ENCODE measurements at places on chromosomes 12 and 14. TPM values are rescaled to one million over a fixed set of nuclear protein-coding genes. Genes with fewer than 3 reads are reported as not detected.
A peak's percentile ranks its signal among the peaks of the same experiment; 100 is the strongest.

GRCh38 chr14:103155010-103155409 is 31.7 kb downstream of the TNFAIP2 start:
- no peak for DNase-seq

Gene PSMA3
- polyA plus RNA-seq, result 297 TPM

DNA sequence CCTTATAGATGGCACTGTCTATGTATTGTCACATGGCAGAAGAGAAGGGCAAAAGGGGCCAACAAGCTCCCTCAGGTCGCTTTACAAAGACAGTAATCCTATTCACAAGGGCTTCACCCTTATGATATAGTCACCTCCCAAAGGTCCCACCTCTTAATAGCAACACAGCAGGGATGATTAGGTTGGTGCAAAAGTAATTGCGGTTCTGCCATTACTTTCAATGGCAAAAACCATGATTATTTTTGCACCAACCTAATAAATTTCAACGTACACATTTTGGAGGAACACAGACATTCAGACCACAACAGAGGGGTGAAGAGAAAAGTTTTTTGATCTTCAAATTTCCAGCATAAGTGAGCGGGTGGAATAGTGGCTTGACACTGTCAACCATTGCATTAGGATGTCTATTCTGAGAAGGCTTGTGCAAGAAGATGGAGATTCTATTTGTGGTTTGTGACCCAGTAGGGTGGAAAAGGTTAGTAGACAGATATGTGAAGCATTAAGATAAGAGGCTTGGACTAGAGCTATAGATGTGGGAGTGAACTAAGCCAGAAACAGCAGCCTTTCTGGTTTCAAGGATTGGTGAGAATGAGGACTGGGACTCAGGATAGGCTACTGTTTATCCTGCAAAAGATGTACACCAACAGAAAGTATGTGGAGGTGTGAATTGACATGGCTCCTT is 75.5 kb upstream of the CPSF6 start:
- no peak for DNase-seq

Gene EXOC3L4
- not detected for polyA plus RNA-seq

DNA sequence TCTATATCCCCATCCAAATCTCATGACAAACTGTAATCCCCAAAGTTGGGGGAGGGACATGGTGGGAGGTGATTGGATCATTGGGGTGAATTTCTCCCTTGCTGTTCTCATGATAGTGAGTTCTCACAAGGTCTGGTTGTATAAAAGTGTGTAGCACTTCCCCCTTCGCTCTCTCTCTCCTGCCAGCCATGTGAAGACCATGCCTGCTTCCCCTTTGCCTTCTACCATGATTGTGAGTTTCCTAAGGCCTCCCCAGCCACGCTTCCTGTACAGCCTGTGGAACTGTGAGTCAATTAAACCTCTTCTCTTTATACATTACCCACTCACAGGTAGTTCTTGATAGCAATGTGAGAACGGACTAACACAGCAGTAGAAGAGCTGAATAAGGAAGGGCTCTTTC is 62.6 kb upstream of the VASH1 start:
- no peak for DNase-seq

GRCh38 chr12:33876618-33877017 is 145.7 kb upstream of the ALG10 start:
- DNase-seq, result no peak

DNA sequence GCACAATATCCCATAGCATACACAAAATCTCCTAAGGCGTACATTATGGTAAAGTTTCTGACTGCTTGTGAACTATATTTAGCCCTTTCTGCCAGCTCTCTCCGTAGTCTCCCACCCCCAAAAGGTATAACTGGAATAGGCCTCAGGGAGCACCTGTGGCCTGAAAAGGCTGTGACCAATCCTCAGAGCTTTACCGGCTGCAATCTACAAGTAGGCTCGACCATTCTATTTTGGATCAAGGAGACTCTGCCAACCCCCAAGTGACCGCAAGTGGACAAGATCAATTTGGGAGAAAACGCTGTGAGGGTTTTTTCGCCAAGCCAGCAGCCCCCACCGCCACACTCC is 1.2 kb downstream of the PPTC7 start:
- DNase-seq, result no peak

Gene PAWR
- 16.2 TPM for polyA plus RNA-seq

Gene GNB3
- 12.0 TPM for polyA plus RNA-seq

Gene BEGAIN
- polyA plus RNA-seq, result not detected

Gene ESPL1
- polyA plus RNA-seq, result 18.8 TPM

Gene ZDHHC22
- polyA plus RNA-seq, result 0.08 TPM

DNA sequence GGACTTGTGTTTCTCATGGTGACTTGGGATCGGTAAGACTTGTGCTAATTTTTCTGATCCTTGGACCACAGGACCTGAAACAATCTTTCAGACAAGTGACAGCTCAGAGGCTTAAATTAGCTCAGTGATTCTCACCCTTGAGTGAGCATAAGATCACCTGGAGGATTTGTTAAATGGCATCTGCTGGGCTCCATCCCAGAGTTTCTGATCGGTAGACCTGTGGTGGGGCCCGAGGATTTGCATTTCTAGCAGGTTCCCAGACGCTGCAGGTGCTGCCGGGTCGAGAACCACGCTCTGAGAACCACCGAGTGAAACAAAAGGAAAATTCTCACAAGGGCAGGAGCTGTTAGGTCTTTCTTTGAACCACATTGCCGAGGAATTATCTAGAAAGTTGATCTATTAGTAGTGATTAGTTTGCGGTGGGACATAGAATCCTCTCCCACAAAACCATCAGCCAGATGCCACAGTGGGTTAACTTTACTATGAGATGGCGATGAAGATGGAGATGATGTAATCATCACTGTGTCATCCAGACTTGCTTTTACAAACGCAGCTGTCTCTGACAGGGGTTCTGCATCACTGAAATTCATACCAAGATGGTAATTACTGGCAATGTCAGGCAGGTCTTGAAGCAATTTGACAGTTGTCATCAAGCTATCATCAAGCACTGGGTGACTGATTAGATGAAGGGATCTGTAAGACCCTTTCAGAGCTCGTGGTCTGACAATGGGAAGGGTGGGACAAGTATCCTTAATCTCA is 184.0 kb downstream of the AACS start:
- no peak for DNase-seq

DNA sequence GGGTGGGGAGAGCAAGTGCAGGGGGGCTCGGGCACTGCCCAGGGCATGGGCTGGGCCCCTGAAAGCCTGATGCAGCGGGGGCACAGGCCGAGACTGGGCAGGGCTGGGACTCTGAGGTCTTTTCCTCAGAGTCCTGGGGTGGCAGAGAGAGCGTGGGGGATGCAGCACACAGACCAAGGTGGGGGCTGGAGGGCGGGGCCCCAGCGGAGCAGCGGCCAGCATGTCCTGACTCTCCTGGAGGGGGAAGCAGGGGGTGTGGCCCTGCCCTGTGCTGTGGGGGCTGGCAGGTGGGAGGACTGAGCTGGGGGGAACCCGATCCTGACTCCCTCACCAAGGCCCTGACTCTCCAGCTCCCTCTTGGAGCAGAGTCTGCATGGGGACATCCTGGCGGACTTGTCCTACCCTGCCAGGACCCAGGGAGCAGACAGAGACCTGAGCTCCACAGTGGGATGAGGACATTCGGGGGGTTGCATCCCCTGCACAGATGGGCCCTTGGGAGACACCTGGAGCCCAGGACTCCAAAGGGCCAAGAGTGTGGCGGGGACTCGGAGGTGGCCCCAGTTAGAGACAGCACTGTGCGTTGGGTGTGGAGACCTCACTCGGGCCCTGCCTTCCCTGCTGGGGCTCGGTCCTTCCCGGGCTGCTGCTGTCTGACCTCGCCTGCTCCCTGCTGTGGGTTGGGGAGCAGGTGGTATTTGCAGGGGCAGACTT is 326.1 kb downstream of the TMEM121 start:
- DNase-seq, result no peak

GRCh38 chr14:99189201-99189801 is 82.7 kb downstream of the BCL11B start:
- no peak for DNase-seq

DNA sequence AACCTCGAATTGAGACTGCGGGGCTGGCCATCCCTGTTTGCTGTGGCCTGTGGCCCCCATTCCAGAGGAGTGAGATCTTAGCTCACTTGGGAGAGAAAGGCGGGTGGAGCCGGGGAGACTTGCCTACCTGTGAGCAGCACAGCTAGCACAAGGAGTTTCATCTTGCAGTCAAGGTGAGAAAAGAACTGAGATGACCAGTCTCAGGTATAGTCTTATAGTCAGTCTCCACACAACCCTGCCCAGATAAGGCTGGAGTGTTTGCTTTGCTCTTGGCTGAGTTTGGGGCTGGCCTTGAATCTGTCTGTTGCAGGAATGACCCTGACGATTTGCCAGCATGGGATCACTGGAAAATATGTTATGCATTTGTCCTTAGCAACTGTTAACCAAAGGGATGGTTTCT is at the start of gene PLA2G1B:
PLA2G1B (minus strand) TSS at position 187 of the 400 bp plus-strand sequence; CDS start at position 161, 26 bp downstream.
- DNase-seq, result no peak

DNA sequence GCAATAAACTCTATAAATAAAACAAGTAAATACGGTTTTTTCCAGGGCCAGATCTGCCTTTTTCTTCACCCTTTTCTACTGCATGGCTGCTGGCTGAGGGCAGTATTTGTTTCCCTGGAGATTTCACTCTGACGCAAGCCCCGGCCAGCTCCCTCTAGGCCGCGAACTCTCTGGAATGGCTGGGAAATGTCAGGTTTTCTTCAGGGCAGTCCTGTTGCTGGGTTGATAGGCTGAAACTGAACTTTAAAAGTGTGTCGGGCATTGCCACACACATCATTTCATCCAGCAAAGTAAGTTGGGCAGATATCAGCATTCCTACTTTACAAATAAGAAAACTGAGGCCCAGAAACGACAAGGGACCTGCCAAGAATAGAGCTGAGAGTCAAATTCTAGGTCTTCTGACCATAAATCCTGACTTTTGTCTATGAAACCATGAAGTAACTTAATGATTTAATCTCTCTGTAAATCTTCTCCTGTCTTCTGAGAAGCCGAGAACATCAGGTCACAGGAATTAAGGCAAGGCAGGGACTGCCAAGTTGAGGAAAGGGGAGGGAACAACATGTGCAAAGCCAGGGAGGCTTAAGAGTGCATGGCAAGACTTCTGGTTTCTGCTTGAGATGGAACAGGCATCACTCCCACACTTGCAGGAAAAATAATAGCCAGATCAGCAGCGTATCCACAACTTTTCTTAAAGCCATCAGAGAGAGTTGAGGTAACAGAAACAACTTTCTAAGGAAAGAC is 205.0 kb upstream of the CCDC196 start:
- no peak for DNase-seq

- no peak for DNase-seq
Observed at GRCh38 chr12:12449533-12450025, 92.7 kb downstream of the BORCS5 start.

DNA sequence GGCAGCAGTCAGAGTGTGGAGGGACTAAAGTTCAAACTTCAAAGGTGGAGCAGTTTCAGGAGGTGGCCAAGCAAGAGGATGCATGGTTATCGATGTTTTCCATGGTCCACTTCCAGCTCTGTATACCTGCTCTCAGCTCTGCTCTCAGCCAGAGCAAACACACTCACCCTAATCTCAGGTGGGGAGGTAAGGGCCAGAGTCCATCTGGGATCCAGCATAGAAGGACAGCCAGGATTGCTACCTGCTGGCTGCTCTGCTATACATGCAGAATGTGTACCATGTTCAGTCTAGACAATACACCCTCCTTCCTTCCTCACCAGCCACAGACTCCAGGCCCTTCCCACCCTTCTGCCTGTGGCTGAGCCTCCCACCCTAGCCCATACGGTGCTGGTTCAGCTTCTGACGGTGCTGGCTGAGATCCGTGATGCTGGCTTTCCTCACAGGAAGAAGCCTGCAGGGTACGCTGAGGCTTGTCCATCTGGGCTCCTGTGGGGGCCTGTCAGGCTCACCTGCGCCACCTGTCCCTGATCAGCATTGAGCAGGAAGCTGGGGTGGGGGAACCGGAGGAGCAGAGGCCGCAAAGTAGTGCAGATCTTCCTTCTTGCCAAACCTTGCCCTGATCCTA is 2.4 kb downstream of the CBLN3 start:
- no peak for DNase-seq

GRCh38 chr12:93777254-93777653 is 100.1 kb downstream of the CRADD start:
- DNase-seq, result peak; percentile 85

All from endothelial cell of umbilical vein (primary cell).